Stomach (tissue), 19 donors: ENCODE measurements at places on chromosomes 4 and X. TPM values are rescaled to one million over a fixed set of nuclear protein-coding genes. Genes with fewer than 3 reads are reported as not detected.

DNA sequence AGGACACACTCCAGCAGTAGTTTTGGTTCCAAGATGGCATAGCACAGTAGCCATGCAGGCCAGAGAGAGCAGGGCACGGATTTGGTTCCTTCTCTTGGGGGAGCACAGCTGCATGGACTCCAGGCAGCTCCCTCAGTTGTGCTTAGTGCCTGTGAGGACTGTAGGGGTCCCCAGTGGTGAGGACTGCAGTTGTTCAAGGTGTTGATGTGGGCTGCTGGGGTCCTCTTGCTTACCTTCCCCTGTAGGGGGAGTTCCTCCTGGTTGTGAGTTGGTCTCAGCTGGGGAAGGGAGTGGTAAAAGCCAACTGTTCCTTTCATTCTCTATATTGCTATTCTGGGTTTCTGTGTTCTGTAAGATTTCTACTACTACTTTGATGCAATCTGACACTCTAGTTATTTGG lies 606.5 kb downstream of the MAGEB5 start:
- DNase-seq = no peak

DNA sequence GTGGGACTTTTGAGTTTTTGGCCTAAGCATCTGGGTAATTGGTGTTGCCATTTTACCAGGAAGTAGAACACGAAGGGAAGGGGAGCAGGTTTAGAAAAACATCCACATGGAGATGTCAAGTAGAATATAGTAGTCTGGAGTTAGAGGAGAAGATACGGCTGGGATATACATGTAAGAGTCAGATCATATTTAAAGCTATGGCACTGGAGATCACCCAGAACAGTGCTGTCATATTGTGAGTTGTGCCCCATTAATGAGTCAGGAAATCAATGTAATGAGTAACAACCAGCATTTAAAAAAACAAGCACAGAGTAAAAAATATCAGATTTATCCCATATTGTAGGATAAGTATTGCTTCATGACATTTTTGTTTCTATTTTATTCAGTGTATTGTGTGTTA lies 4.2 kb downstream of the GSTCD start:
- DNase-seq = no peak

GRCh38 chr4:78799551-78800495 lies 23.7 kb downstream of the BMP2K start:
- no peak for DNase-seq

DGKK gene
- not detected for total RNA-seq

TCEAL5 gene
- total RNA-seq = not detected
